ENCODE measurements at places on chromosomes 3 and 15.
A peak's percentile ranks its signal among the peaks of the same experiment; 100 is the strongest.

DNA sequence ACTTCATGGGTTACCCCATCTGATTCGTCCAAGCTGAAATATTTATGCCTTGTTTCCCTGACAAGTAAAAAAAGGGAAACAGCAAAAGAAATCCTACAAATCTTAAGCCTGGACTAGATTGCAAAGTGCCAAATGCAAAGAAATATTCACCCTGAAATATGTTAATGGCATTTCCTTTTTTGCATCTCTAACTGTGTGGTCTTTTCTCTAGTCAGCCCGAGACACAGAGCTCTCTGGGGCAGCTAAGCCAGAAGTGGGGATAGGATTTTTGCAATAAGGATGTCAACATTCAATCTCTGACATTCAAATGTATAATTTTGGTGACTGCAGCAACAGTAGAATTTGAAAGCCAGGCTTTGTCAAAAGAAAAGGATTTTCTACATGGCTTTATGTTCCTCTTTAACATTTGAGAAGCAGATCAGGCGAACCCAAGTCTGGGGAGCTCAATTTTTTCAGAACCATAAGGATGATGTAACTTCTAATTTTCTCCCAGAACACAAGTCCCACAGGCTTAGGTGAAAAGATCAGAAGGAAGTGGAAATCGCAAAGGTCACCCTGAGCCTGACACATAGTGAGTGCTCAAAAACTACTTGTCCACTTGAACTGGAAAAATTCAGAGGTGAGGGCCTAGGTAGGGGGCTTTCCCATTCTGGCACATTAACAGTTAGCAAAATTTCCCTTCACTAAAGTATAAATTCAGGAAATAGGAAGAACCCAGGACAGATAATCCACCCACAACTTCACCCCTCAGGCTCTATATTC lies 28.2 kb upstream of the KCNMB3 start:
- no peak for DNase-seq

GRCh38 chr15:37788767-37789396 lies 145.6 kb upstream of the TMCO5A start:
- DNase-seq, result no peak

- no peak for DNase-seq
Observed at GRCh38 chr3:86047161-86047560, 943.8 kb downstream of the VGLL3 start.

DNA sequence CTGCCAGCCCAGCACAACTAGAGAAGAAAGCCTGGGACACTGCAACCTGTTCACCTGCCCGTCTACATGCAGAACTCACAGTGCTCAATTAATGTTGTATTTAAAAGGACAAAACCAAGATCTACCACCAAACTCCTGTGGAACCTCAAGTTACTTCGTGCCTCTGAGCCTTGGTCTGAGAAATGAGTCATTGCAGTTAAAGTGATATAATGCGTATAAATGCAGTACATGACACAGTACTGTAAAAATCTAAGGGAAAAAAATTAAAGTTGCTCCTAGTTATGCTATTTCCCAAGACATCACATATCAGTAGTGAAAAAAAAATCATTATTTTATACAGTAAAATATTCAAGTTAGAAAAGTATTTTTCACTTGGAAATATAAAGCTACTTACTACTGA lies 138.9 kb downstream of the ZIC4 start:
- no peak for DNase-seq

GRCh38 chr15:82047453-82048400 lies 1.9 kb upstream of the MEX3B start:
- no peak for DNase-seq

- no peak for DNase-seq
Observed at GRCh38 chr3:175818811-175819464, 959.8 kb downstream of the NAALADL2 start.

DNA sequence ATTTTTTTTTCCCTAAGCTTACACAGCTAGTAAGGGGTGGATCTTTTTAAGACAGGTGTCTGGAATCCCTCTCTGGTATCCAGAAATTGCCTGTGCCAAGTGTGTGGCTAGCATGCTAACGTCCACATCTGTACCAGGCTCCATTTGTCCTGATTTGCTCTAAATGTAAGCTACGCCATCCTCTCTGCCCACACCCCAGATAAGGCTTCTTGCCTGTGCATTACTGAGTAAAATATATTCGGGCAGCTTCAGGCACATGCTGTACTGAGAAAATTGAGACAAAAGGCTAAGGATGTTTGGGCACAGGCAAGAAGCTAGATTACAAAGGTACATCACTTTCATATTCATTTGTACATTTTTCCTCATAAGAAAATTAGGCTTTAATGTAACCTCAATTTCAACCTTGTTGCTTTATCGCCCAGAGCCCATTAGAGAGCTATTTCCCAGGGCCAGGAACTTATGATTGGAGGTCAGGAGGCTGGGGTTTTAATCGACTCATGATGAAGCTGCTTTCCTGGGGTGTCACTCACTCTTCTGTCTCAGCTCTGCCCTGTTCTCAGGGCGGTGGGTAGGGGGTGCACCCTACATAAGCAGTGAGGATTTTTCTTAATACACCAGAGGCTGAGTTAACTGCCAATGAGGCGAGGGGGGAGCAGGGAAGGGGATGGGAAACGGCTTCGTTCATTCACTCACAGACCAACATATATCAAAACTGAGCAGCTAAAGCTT lies 106.3 kb downstream of the RORA start:
- no peak for DNase-seq

DNA sequence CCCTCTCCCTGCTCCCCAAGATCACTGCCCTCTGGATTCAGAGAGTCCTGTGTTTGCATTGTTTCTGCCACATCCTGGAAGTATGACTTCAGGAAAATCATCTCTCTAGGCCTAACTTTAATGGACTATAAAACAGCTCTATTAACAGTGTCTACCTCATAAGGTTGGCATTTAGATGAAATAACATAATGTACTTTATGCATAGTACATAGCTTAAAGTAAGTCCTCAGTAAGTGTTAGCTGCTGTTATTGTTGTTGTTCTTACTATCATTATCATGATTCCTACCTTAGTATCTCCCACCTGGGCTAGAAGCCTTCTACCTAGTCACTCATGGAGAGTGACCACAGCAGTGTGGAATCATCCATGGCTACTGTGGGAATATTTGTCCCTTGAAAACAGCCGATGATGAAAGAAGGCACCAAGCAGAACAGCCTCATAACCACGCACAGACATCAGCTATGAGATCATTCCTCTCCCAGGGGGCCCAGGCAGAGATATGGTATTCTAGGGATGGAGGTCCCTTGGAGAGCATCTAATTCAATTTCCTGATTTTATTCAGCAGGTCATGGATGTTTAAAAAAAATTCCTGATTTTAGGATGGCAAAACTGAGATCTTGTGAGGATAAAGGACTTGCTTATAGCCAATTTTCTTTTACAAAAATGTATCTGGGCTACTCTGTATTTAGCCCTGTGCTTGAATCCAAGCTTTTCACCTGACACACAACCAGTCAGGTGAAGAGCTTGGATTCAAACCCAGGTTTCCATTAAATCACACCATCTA lies 1.9 kb downstream of the FSD2 start:
- DNase-seq, result no peak

DNA sequence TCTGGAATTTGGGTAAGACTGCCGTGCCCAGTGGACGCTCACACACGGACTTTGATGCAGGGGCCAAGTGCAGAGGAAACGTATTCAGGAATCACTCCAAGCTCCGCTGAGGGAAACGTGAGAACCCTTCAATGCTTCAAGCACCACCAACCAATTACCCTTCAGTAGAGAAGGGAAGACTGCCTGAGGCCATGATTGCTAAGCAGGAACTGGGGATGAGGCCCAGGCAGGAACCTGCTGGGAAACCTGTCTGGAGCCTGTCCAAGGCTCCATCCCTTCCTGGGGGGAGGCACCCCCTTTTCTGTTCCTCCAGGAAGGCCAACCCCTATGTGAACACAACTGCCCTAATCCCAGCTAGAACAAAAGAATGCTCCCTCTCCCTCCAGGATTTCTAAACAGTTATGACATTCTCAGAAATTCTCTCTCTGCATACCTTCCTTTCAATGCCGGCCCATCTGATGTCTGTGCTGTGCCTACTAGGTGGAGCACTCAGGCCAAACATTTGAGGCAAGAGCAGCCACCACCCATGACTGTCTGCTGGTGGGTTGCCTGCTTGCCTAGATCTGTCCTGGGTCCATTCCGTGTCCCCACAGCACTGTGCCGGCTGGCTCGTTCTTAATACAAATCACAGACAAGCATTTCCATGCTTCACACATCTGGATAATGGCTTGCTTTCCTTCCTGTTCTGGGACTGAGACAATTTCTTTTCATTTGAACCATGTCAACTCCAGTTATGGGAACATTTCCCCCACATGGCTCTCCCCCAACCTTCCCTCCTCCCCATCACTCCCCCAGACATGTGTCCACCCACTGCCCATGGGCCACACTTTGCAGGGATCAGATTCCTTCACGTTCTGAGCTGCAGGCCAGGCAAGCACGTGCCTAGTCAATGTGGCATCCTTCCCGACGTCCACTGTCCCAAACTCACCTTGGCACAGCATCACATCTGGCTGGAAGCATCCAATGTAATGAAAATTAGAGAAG lies 149.4 kb downstream of the ADAMTS17 start:
- peak; percentile 18 for DNase-seq

Data from NCI-H2029 (cell line).